Activated T-cell treated with anti-CD3 and anti-CD28 coated beads for 4 hours (primary cell): ENCODE measurements at places on chromosomes 6 and 20.

DNA sequence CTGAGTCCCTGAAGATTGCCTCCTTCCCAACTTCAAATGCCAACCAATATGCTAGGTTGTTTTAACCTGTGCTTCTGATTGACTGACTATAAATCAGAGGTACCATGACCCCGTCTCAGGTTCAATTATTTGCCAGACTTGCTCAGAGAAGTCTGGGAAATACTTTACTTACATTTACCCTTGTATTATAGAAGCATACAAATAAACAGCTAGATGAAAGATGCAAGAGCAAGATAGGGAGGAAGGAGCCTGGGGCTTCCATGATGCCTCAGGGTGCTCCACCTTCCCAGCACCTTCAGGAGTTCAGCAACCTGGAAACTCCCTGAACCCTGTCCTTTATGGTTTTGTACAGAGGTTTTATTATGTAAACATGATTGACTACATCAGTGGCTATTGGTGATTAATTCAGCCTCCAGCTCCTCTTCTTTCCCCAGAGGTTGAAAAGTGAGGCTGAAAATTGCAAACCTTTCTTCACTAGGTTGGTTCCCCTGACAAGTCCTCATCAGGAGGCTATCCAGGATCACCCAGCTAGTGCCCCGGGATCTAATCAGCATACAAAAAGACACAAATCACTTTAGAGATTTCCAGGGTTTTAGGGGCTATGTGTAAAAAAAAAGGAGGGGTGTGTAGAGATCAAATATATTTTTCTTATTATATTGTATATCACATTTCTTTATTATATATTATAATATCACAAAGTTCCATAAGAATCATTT is 547.7 kb downstream of the EPM2A start:
- DNase-seq = no peak

DNA sequence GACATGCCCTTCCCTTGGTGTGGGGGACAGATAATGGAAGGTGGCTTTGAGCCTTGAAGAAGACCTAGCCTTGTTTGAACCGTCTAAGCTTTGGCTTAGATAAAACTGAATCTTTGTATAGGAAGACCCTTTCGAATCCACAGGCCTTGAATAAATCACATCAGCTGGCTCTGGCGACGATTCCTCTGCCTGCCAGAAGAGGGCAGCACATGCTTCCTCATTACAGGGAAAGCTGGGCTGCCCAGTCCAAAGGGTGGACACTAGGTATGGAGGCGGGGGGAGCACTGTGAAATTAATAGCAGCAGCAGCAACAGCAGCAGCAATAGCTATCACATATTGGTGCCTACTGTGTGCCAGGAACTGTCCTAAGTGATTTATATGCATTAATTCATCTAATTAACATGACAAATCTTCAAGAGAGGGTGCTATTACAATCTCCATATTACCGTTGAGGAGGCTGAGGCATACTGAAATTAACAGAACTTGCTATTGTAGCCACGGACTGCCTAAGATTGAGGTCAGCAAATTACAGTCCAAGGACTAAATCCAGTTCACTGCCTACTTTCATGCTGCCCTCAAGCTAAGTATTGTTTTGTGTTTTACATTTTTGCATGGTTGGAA is 85.1 kb downstream of the CLIC5 start:
- DNase-seq = peak; percentile 40

DNA sequence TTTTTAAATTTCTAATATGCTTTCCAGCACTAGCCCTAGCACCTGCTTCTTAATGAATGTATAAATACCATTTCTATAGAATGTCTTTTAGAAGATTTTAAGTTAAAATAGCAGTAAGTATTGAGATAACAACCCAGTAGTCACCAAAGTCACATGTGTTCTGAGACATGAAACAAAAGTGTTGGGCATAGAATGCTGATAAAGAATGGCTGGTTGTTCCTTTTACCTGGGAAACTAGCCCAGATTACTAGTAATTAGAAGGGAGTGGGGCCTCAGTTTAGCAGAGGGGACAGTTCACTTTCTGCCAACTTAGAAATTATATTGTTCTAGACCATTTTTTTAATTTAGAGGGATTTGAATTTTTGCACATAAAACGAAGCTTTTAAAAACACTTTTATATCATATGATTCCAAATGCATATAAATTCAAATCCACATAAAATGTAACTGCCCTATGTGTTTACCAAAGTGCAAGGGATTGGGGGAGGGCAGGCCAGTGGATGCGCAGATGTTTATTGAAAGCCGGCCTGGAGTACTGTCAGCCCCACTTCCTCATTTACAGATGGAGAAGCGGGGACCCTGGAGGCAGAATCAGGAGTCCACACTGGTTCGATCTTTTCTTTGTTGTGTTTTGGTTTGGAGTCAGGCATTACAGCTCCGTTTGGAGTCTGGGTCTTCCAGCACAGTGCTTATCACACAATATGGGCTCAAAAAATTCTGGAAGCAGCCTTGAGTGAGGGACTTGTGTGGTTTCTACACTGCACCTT is 139.8 kb downstream of the ZDHHC14 start:
- no peak for DNase-seq

- DNase-seq = no peak
Measured at GRCh38 chr6:134740473-134741199, 209.3 kb downstream of the ALDH8A1 start.

- no peak for DNase-seq
Measured at GRCh38 chr20:18055261-18055660, 2.5 kb downstream of the OVOL2 start.

GRCh38 chr6:89597988-89598387 is 40.6 kb downstream of the LYRM2 start:
- no peak for DNase-seq

- peak; percentile 7 for DNase-seq
Measured at GRCh38 chr20:47847884-47848485, 62.7 kb upstream of the SULF2 start.

GRCh38 chr20:54223285-54223684 is 15.4 kb downstream of the PFDN4 start:
- DNase-seq = no peak

GRCh38 chr6:95091823-95092436 is 485.4 kb upstream of the MANEA start:
- DNase-seq = no peak

DNA sequence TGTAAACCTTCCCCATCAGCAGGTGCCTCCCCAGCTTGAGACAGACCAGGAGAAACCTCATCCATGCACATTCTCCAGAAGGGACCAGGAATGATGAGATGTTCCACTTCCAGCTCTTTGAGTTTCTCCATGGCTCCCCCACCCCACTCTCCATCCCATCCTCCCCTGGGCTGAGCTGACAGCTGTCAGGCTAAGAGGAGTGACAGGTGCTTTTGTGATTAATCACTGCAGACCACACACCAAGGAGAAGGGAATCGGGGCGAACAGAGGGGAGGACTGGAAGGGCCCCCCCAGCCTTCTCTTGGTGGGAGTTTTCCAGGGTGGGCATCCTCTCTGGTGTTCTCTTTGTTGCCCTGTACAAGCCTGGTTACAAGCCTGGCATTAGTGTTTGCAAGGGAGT is 56.1 kb upstream of the ZFAND3 start:
- no peak for DNase-seq

- DNase-seq = no peak
Measured at GRCh38 chr6:99362678-99363268, 13.3 kb upstream of the FAXC start.

GRCh38 chr6:136751522-136751956 is 40.7 kb downstream of the MAP3K5 start:
- DNase-seq = no peak

DNA sequence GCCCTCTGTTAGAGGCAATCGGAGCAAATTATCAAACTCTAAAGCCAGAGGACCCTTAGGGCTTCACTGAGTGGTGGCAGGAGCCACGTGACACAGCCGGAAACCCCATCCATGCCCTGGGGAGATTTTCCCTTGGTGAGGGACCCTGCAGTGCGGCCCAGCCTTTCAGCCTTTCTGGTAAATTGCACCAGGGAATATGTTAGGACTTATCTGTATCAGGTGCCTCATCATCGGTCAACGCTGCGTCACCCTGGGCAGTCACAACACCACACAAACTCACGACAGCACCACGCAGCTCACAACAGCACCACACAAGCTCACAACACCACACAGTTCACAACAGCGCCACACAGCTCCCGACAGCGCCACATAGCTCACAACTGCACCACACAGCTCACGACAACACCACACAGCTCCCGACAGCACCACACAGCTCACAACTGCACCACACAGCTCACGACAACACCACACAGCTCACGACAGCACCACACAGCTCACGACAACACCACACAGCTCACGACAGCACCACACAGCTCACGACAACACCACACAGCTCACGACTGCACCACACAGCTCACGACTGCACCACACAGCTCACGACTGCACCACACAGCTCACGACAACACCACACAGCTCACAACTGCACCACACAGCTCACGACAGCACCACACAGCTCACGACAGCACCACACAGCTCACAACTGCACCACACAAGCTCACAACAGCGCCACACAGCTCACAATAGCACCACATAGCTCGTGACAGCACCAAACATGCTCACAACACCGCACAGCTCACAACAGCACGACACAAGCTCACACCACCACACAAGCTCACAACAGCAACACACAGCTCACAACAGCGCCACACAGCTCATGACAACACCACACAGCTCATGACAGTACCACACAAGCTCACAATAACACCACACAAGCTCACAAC is 199.0 kb downstream of the DLL1 start:
- no peak for DNase-seq

DNA sequence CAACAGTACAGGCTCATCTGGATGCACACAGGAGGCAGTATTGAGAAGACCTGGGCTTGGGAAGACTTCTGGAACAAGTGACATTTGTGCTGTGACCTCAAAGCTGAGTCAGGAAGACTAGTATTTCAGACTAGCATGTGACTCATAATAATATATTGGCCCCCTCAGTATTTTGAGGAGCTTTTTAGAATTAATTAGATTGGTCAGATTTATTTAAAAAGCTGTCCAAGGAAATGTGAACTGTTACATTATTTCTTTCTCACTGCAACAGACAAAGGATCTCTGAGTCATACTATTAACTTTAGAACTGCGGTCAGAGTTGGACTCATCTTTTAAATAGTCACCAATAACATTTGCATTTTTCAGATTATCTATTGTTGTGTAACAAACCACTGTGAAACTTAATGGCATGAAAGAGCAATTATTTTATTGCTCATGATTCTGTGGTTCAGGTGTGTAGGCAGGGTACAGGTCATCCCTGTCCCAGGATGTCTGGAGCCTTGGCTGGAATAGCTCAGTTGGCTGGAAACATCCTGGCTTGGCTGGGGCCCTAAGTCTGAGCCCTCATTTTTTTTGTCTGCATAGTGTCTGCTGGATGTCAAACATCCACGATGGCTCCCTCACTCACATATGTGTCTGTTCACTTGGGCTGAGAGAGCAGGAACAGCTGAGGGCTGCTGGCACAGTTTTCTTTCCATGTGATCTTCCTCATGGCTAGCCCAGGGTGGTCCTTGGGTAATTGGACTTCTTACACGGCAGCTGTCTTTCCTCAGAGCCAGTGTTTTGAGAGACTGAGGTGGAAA is 46.9 kb downstream of the MAP3K4 start:
- no peak for DNase-seq

- DNase-seq = no peak
Measured at GRCh38 chr6:25250878-25251277, 28.3 kb upstream of the CARMIL1 start.

DNA sequence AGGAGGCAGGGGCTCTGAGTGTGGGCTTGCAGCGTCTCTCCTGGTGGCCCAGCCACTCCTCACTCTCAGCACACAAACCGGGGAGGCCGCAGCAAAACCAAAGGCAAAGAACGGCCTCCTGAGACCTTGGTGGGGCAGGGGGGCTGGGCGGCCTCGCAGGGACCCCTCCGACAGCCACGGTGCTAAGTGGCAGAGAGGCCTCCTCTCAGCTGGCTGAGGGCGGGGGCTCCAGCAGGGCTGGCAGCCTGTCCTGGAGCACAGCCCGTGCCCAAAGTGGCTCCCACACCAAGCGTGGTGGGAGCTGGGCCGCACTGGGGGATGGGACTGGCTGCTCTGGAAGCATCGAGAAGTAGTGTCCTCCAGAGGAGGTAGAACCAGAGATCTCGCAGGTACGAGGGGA is 334.4 kb downstream of the QKI start:
- DNase-seq = no peak

- DNase-seq = no peak
Measured at GRCh38 chr20:54980103-54980960, 504.9 kb downstream of the DOK5 start.

DNA sequence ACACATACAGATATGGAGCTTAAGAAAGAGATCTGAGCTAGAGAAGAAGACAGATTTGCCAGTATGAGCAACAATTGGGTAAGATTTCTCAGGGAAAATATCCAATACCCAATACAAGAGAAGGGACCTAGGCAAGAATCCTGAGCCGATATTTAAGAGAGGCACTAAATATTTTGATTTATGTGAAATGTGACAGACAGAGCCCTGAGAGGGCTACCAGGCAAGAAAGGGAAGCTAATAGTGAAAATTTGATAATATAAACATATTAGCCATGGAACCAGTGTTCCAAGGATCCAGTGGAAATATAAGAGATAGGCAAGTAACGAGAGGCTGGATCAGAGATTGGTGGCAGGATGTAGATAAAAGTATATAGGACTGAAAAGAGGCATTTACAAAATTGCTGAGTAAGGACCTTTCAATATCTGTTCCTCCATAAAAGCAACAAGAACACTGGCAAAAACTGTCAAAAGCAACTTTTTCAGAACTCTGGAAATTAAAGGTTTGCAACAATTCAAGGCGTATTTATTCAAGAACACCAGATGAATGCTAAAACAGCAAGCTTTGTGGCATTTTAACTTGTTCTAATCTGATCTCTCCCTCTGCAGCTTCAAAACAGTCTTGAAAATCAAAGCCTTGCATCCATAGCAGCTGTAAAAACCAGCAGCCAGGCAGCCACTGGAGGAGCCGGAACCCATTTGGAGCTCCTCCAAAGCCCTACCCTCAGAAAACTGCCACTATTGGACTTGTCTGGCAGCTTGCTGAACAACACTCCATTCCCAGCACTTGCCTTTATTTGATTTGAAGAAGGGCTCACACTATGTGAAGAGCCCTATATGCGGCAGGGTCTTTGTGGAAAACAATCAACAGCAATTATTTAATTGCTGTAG is 58.8 kb downstream of the REV3L start:
- no peak for DNase-seq

DNA sequence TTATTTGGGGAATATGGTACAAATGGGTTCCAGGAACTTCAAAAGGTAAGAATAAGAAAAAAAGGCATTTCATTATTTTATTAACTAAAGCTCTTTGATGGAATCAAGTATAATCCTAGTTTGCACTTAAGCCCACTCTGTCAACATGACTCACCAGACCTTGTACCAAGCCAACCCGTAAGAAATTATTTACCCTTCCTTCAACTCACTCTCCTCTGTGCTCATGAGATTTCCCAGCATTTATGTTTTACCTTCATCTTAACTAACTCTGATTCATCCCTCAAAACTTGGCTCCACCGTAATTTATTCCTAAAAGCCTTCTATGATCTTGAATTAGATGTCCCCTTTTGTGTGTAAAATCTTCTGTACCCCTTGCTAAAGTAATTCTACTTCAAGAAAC is 308.7 kb downstream of the PKHD1 start:
- DNase-seq = no peak

DNA sequence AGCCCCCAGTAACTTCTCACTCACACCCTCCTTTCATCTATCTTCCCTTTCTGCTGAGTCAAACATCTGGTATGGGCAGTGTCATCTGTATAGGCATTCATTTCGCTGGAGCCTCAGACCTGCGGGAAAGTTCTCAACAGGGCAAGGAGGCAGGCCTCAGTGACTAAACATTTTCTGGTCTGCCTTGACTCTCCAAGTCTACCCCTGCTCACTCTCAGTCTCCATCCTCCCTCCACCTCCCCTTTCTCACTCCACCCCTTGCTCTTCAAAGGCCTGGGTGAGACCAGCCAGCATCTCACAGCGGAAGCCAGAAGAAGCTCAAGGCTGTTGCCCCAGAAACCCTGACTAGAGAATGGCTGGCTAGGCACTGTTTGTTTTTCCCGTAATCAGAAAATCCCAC is 105.0 kb upstream of the BEND6 start:
- no peak for DNase-seq
